ENCODE measurements at places on chromosomes 3 and 15.

DNA sequence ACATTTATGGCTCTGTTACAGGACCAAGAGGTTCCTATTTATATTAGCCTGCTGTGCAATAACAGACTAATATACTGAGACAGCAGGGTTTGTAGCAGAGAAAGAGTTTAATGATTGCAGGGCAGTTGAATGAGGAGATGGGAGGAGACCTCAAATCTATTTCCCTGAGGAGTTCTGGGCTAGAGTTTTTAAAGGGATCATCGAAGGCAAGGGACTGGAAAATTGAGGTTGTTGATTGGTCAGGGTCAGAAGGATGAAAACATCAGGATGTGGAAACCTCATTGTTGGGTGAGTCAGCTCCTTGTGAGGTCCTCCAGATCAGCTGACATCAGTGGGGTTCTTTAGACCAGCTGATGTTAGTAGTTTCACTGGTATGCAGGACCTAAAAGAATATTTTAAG lies 60.6 kb upstream of the GOLGA8B start:
- no peak for DNase-seq

GRCh38 chr3:186849374-186849975 lies 7.0 kb downstream of the ADIPOQ start:
- no peak for DNase-seq

- no peak for DNase-seq
Observed at GRCh38 chr3:71587958-71588357, 4.4 kb upstream of the FOXP1 start.

DNA sequence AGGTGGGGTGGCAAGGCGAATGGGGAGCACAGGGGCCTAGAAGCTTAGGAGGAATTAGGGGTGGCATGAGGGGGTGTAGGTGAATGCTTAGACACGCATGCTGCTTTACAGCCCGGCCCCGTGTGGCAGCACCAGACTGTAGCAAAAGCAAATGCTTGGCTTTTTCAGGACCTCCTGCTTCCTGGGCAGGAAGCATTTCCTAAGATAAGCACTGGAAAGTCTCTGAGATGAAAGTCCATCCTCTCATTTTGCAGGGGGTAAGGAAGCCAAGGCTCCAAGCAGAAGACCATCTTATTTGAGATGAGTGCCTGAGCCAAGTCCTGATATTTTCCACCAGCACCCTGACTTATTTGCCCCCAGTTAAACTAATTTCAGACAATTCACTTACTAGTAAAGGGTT lies 12.9 kb downstream of the SSUH2 start:
- no peak for DNase-seq

- DNase-seq: no peak
Observed at GRCh38 chr15:64158363-64159134, 4.3 kb downstream of the PPIB start.

DNA sequence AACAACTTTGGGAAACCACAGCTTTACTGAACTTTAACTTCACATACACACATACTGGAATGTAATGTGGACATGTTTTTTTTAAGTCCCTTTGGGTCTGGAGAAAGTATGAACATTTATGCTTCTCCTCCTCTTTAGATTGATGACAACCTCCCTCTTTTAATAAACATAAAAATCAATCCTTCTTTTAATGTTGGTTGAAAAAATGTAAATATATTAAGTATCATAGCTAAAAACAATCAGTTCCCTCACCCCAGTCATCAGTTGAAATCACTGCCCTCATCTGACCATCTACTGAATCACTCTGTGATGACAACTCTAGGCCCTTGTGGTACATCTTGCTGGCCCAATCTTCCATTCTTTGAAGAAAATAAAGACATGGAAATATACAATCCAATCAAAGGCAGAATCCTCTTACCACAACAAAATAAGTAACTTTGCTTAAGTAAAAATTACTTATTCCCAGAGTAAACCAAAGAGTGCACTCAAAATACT lies 6.4 kb downstream of the AAGAB start:
- no peak for DNase-seq

- no peak for DNase-seq
Observed at GRCh38 chr3:149763565-149764195, 11.4 kb upstream of the COMMD2 start.

- peak; percentile 64 for DNase-seq
Observed at GRCh38 chr3:9396301-9396631, 1.1 kb upstream of the SETD5 start.

DNA sequence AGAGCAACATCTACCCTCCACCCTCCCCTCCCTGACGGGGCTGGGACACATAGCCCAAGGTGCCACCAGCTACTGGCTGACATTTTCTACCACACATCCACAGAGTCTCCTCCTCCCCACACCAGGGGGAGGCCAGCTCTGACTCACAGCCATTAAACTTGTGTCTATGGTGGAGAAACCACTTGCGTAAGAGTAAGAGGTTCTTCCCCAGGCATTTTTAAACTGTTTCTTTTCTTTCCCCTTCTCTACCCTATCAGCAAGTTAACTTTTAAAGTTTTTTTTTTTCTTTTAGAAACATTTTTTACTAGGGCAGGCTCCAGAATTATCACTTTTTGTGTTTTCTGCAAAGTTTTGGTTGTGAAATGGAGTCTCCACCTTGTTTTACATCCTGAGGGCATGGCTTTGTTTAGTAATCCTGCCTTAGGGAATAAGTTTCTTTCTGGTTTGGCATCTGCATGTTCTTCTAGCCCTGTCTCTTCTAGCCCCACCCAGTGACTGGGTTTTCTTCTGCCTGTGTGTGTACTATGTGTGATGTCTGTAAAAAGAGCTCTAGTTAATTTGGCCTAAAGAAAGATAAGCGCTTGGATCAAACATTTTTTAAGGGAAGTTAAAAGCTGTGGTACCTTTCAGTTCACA lies 148.8 kb upstream of the GADL1 start:
- no peak for DNase-seq

DNA sequence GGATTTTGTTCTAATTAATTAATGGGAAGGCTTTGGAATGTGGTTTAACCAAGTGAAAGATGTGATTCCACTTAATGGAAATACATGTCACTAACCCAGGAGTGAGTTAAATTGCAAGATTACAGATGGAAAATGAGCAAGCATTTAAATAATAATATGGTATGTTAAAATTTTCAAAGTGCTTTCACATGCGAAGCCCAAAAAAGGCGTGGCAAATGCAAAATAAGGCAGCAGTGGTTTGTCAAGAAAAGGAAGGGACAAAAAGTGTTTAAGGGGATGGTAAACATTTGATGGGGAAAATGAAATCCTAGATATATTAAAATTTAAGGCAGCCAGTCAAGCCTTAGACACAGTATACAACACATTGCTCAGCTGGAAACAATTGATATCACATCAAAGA lies 2.9 kb downstream of the TICRR start:
- DNase-seq: no peak

GRCh38 chr3:11995120-11995519 lies 9.1 kb upstream of the SYN2 start:
- no peak for DNase-seq

- no peak for DNase-seq
Observed at GRCh38 chr3:176106380-176106779, 1090.9 kb downstream of the TBL1XR1 start.

- no peak for DNase-seq
Observed at GRCh38 chr15:59295261-59296001, 77.2 kb downstream of the MYO1E start.

All from central memory CD8-positive, alpha-beta T cell (primary cell).